ENCODE measurements at places on chromosomes 12 and 14.

DNA sequence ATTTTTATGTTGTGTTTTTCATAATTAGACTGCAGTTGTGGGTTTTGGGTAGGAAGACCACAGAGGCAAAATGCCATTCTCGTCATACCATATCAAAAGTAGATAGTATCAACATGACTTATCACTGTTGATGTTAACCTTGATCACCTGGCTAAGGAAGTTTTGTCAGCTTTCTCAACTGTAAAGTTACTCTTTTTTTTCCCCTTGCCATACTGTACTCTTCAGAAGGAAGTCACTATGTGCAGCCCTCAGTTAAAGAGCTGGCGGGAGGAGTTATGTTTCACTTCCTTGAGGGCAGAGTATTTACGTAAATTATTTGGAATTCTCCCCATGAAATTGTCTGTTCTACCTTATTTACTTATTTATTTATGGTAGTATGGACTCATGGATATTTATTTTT is 78.7 kb downstream of the PRORP start:
- no peak for DNase-seq

- DNase-seq = no peak
These were observed 30.3 kb downstream of the TPCN1 start for GRCh38 chr12:113251404-113252070.

DNA sequence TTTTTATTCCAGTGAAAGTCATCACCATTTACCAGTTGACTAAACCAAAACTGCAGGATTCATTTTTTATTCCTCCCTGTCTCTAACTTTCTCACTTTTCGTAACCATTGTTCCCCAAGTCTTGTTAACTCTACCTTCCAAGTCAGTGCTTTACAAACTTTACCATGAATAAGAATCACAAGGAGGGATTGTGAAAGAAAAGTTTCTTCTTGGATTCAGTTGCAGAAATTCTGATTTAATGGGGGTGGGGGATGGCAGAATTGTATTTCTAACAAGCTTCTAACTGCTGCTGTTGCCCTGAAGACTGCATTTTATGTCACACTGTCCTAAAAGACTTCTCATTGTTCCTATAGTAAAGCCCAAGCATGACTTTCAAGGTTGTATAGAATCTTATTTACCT is 5.0 kb upstream of the RAB21 start:
- DNase-seq = no peak

- no peak for DNase-seq
These were observed 23.8 kb upstream of the CCDC175 start for GRCh38 chr14:59600211-59600945.

DNA sequence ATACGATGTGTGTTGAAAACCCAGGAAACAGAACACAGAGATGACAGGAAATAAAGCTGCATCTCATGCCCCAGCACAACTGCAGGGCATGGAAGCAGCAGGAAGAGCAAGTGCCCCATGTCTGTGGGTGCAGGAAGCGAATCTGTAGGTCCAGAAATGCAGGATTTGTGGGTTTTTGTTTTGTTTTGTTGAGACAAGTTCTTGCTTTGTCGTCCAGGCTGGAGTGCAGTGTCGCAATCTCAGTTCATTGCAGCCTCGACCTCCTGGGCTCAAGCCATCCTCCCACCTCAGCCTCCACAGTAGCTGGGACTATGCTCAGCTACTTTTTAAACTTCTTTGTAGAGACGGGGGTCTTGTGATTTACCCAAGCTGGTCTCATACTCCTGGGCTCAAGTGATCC is 6.2 kb upstream of the RPS6KL1 start:
- no peak for DNase-seq

GRCh38 chr12:114032801-114033200 is 66.7 kb upstream of the RBM19 start:
- DNase-seq = no peak

DNA sequence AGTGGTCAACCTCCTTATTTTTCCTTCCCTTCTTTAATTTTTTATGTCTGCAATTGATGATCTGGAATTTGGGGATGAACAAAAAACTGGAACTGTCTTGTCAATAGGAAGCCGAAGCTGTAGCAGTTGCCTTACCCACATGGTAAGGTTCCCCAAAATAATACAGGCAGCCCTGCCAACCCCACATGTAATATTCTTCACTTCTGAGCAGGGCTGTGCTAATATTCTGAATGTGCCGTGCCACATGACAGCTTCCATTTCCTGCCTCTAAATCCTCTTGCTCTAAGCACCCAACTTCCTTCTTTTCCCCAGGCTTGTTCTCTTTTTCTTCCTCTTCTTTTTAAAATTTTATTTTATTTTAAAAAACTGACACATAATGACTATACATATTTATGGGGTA is 39.6 kb downstream of the GPATCH2L start:
- no peak for DNase-seq

DNA sequence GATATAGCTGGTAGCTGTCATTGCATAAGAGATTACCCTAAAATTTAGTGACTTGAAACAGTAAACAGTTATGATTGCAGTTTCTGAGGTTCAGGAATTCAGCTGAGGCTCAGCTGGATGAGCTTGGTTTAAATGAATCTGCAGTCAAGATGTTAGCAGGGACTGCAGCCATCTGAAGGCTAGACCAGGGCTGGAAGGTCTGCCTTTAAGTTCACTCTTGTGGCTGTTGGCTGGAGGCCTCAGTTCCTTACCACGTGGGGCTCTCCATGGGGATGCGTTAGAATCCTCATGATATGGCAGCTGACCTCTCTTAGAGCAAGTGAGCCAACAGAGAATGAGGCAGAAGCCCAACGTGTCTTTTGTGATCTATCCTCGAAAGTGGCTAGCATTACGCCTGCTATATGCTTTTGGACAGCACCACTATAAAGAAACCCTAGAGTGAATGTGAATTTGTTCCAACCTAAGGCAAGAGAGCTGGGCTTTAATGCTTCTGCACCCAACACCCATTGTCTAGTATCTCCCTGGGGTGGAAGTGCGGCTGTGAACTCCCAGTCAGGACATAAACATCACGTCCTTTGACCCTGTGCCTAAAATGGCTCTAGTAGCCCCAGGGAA is 26.0 kb downstream of the HSPB8 start:
- no peak for DNase-seq

DNA sequence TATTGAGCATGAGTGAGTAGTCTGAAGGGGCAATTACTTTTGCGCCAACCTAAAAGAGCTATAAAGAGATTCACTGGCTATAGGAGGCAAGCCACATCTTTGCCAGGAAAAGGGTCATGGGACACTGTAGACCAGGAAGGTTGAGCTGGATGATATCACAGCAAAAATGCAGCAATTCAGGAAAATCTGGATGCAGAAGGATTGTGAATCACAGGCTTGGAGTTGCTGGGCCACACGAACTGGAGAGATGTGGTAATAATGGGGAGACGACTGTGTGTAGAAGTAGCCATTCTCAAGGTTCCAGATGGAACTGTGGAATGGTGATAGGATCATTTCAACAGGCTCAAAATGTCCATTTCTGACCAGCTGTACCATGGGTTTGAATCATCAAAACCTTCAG is 151.4 kb upstream of the DAAM1 start:
- DNase-seq = no peak

GRCh38 chr14:69312608-69313007 is 52.6 kb downstream of the GALNT16 start:
- DNase-seq = peak; percentile 39

DNA sequence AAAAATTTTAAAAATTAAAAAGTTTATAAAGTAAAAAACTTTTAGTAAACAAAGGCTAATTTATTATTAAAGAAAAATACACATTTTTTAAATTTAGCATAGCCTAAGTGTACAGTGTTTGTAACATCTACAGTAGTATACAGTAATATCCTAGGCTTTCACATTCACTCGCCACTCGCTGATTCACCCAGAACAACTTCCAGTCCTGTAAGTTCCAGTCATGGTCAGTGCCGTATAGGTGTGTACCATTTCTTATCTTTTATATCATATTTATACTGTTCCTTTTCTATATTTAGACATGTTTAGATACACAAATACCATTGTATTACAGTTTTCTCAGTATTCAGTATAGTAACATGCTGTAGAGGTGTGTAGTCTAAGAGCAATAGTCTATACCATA is 28.9 kb downstream of the HEATR5A start:
- no peak for DNase-seq

GRCh38 chr14:33833706-33834465 is 117.0 kb downstream of the EGLN3 start:
- no peak for DNase-seq

- no peak for DNase-seq
These were observed 755.4 kb downstream of the SLC6A15 start for GRCh38 chr12:84157170-84157569.

- no peak for DNase-seq
These were observed 15.2 kb upstream of the ABHD12B start for GRCh38 chr14:50856660-50857059.

DNA sequence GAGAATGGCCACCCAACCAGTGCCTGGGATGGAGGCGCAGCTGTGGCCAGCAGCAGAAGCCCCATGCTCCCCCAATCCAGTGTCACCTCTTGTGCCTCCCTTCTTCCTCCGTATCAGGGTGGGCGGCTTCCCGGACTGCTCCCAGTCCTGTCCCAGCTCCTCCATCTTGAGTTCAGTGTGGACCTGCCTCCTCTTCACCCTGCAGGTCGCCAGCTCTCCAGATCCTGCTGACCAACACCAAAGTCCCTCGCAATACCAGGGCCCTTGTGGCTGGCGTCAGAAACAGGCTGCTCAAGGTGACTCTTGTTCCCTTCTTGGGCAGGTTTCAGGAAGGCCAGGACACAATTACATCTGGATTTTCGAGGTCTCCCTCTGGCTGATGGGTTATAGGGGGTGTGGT is 17.0 kb downstream of the MVK start:
- no peak for DNase-seq

DNA sequence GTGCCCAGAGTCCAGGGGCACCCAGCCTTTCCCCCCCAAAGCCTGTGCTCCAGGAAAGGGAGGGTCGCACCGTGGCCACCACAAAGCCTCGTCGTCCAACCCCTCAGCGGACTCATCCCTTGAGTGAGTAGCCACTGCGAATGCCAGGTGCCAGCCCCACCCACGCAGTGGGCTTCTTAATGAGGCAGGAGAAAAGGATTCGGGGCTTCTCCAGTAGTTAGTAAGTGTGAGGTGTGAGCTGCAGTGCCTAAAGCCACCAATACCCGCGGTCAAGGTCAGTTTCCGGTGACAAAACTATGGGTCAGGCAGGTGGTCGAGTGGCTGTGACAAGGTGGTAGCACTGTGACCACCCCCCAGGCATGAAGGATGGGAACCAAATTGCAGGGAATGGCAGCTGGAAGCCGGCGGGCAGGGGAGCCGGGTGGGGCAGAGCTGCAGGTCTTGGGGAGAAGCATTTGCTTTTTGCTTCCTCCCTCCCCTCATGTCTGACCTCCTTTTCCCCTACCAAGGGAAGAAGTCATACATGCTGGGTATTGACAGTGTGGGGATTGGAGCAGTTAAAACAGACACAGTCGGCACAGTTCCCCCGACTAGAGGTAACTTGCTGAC is 8.0 kb downstream of the RAN start:
- no peak for DNase-seq

GRCh38 chr14:61344437-61345150 is 23.2 kb downstream of the PRKCH start:
- DNase-seq = no peak

DNA sequence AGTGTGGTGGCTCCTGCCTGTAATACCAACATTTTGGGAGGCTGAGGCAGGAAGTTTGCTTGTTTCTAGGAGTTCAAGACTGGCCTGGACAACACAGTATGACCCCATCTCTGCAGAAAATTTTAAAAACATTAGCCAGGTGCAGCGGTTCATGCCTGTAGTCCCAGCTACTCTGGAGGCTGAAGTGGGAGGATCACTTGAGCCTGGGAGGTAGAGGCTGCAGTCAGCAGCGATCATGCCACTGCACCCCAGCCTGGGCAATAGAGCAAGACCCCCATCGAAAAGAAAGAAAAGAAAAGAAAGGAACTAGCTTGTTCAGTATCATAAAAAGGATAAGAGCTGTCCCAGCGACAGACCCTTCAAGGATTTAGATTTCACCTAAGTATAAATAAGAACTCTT is 18.1 kb upstream of the PWP1 start:
- DNase-seq = no peak

DNA sequence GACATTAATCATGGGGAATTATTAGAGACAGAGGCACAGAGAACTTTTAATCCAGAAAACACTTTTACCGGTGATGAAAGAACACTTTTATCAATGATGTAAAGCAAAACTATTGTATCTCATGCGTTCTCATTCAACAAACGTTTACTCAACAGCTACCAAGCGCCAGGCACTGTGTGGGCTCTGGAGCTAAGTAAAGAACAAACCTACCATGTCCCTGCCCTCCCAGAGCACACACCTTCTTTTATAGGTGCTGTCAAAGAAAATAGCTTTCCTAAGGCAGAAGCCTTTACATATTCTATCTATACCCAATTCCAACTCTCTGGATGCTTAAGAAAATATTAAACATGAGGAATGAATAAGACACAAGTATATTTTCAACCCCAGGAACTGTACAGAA is 91.1 kb downstream of the FOXN3 start:
- DNase-seq = no peak

- DNase-seq = peak; percentile 96
These were observed 105.2 kb upstream of the ATF7IP start for GRCh38 chr12:14260011-14260993.

DNA sequence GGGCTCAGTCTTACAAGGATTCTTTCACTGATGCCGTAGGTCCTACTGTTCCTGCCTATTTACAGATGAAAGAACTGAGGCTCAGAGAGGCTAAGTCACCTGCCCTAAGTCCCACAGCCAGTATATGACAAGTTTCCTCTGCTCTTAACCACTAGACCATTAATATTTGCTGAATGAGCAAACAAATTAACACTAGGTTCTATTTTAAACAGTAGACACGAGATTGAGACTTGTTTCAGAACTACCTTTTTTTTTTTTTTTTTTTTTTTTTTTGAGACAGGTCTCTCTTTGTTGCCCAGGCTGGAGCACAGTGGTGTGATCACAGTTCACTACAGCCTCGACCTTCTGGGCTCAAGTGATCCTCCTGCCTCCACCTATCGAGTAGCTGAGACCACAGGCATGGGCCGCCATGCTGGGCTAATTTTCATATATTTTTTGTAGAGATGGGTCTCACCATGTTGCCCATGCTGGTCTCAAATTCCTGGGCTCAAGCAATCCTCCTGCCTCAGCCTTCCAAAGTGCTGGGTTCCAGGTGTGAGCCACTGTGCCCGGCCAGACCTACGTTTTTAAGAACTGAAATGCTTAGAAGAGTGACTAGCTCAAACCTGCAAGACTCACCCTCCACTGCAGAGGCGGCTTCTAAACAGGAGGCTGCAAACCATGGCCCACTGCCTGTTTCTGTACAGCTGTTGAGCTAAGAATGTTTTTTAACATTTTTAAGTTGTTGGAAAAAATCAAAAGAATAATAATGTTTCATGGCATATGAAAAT is 12.9 kb downstream of the SYNE3 start:
- DNase-seq = no peak

- no peak for DNase-seq
These were observed 1.5 kb downstream of the L3HYPDH start for GRCh38 chr14:59482541-59483331.

GRCh38 chr14:88299865-88300530 is 23.1 kb downstream of the KCNK10 start:
- DNase-seq = no peak
